ENCODE measurements at places on chromosomes 1 and 21.

- no peak for DNase-seq
Observed at GRCh38 chr1:83836543-83836942, 162.4 kb downstream of the TTLL7 start.

GRCh38 chr1:172322219-172323061 is 98.0 kb upstream of the C1orf105 start:
- DNase-seq: no peak

GRCh38 chr1:43994794-43995790 is 3.7 kb downstream of the CCDC24 start:
- DNase-seq: no peak

GRCh38 chr1:244583358-244583982 is 69.5 kb upstream of the DESI2 start:
- no peak for DNase-seq

GRCh38 chr1:211749251-211749650 is 73.8 kb upstream of the NEK2 start:
- DNase-seq: no peak

DNA sequence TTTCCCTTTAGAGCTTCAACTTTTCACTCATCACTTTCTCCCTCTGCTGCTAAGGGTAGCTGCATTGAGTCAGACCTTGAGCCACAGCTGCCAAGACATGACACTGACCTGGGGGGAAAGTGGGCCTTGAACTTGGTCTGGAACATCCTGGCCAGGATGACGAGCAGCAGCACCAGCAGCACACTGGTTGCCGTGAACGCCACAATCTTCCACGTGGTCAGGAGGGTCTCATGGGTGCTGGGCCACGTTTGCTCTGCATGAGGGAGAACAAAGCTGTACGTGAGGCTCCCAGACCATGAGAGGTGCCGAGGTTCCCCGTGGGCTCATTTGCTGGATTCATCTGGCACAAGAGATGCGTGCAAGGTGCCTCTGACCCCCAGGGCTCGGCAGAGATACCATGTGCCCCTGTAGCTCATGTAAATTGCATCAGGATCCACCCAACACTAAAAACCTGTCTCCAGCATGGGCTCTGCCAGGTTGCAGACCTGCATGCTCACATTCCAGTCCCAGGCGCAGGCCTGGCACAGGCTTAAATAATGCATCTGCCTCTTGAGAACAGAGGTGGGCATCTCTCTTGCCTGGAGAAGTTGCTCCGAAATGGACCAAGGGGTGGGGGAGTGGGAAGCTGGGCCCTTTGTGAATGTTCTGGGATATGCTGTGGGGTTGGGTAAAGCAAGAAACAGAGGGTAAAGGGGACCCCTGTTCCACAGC is 84.6 kb upstream of the TLR5 start:
- no peak for DNase-seq
